Stimulated activated CD4-positive, alpha-beta T cell treated with anti-CD3 and anti-CD28 coated beads, Interleukin-12 subunit alpha, Interleukin-12 subunit beta, amount 100 ng/mL, for 4 hours (primary cell): ENCODE measurements at places on chromosomes 16 and 17.

DNA sequence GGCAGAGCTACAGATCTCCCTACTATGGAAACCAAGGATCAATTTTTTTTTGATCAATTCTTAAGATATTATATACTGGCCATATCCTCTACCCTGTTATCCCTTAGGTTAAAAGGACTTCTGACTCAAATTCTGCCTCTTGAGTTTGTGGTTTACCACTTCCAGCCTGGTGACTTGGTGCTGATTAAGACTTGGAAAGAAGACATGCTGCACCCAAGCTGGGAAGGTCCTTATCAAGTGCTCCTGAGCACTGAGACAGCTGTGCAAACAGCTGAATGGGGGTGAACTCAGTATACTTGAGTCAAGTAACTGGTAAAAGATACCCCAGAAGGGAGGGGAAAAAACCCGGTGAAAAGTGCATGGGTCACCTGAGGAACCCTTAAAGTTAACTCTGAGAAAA is 20.5 kb upstream of the SPACA3 start:
- no peak for DNase-seq

DNA sequence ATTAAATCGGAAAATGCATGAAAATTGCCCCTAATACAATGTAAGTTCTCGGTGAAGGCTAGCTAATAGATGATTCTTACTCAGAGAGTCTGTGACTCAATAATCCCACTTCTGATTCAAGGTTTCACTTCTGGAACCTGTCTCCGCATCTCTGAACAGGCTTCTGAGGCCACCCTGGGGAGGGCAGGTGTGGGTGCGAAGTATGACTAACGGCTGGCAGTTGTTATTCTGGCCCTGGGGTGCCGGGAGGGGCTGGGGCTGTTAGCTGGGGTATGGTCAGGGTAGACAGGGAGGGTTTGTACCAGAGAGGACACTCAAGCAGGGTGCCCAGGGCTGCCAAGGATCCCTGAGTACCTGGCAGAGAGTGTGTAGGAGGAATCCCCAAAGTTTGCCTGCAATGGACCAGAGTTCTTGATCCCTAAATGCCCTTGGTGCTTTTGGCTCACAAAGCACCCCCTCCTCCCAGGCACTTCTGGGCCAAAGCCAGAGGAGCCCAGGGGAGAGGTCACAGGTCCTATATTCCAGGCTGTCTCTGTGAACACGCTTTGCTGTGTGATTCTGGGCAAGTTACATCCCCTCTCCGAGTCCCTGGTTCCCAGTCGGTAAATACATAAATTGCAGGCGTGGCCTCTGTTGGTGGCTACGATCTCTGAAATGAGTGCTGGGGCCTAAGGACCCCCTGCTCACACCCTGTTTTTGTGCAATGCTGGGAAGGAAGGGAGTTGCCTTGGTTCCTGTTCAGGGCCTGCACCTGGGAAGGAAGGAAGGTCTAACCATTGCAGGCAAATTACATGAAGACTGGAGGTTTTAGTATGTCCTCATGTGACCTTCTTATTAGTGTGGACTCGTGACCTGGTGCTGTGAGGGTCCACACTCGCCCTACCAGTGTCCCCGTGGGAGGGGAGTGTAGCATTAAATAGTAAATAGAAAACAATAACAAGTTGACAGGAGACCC is 49.9 kb upstream of the CPNE2 start:
- DNase-seq = peak; percentile 70

GRCh38 chr17:30239089-30239462 is 3.6 kb upstream of the SLC6A4 start:
- DNase-seq = no peak

DNA sequence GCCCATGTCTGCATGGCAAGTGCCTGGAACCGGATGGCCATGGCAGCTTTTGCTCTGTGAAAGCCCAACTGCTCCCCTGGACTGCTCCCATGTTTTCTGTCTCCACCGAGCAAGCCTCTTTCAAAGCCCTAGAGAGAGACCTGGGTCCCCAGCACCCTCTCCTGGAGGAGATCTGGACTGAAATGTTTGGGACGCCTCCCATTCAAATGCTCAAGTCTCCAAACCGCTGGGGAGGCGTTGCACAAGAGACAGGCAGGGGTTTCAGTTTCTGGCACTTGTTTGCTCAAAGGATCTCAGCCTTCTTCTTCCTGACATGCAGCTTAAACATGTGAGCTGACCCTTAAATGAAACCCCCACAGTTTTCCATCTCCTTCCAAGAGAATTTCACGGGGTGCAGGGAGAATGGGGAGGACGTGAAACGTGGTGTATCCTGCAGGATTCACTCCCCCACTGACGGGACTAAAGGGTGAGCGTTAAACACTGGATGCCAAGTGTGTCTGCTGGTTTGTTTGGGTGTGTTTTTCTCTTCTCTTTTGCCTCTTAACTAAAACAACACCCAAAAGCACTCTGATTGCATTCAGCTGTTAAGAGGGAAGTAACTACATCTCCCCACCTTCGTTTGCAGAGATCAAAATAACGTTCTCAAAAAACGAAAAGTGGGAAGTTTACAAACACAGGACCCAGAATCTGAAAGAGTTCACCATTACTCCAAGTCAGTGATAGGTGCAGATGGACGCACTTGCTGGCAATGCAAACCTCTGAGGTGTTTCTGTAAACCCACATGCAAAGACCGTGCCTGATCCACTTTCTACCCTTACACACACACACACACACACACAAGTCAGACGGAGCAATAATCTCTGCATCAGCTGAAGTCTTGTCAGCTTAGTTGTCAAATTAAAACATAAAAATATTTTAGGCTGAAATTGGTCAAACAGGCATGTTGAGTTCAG is 256.9 kb downstream of the C16orf95 start:
- no peak for DNase-seq

GRCh38 chr17:18981642-18982424 is 22.7 kb downstream of the FAM83G start:
- no peak for DNase-seq

GRCh38 chr17:15321556-15322251 is 19.7 kb downstream of the TEKT3 start:
- no peak for DNase-seq

DNA sequence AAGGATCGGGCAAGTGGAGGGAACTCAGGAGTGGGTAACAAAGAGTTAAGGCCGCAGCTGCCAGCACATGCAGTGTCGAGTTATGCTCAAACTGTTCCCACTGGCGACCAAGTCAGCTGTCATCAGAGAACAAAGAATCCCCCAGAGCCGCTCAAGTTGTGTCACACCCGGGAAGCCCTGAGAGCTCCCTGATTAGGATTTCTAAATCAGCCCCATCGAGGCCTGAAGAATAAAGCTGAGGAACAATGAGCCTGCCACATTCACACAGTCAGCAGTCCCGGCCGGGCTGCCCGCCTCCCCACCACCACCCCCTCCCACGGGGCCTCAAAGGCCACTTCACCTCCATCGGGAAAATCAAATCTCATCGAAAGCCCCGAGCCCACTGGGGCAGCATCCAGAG is 84.5 kb downstream of the SOX9 start:
- no peak for DNase-seq
